Activated CD8-positive, alpha-beta memory T cell treated with anti-CD3 and anti-CD28 coated beads for 1 hour (primary cell): ENCODE measurements at places on chromosomes 5 and 9.

DNA sequence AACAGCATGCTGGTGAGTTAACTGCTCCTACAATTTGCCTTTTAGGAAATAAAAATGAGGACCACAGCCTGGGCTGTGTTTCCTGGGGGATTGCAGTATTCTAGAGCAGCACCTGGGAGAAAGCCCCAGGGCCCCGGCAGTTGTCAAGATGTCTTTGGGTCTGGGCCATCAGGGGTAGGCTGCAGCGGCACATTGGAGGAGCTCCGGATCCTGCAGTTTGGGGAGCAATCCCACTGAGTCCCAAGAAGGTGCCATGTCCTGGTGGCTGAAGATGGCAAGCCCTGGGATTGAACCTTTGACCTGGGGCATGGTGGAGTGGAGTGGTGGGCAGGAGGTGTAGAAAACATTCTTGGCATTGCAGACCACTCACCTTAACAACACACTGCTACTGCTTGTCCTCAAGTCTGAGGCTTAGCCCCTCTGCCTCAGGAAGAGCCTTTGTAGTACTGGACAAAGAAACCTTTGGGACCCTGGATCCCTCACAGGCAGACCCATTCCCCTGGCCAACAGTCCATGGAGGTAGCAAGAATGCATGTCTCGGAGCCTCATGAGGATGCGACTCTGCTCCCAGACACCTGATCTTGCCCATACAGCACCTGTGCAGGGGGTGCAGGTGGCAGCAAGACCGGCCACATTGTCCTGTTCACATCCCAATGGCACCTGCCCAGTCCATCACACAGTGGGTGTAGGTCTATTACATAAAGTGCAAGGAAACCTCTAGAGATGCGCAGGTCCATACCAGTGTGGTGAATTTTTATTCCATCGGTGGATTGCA is 159.1 kb upstream of the IRX2 start:
- DNase-seq = no peak

GRCh38 chr9:11443631-11444030 is 830.8 kb upstream of the PTPRD start:
- DNase-seq = no peak

GRCh38 chr5:86864051-86864450 is 246.3 kb downstream of the COX7C start:
- no peak for DNase-seq

GRCh38 chr9:80698725-80699410 is 990.5 kb downstream of the TLE1 start:
- DNase-seq = no peak

DNA sequence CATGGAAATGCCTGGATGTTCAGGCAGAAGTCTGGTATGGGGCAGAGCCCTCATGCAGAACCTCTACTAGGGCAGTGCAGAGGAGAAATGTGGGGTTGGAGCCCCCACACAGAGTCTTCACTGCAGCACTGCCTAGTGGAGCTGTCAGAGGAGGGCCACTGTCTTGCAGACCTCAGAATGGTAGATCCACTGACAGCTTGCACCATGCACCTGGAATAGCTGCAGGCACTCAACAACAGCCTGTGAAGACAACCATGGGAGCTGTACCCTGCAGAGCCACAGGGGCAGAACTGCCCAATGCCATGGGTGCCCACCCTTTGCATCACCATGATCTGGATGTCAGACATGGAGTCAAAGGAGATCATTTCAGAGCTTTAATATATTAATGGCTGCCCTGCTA is 36.9 kb downstream of the TRIP13 start:
- no peak for DNase-seq

DNA sequence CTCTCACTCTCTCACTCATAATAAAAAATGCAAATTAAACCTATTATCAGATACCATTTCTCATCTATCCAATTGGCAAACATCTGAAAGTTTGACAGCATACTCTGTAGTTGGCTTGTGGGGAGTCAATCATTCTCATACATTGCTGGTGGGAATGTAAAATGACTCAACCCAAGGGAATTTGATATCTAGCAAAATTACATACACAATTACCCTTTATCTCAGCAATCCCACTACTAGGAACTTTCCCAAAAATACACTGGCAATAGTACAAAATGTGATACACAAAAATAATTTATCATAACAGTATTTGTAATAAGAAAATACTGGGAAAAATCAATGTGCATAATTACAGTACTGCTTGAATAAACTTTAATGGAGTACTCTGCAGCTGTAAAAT is 731.3 kb downstream of the DTWD2 start:
- DNase-seq = no peak

GRCh38 chr5:158985492-158985891 is 114.2 kb downstream of the EBF1 start:
- no peak for DNase-seq

- no peak for DNase-seq
Measured at GRCh38 chr5:137333475-137333874, 165.7 kb downstream of the SPOCK1 start.

GRCh38 chr5:40364441-40364840 is 315.3 kb upstream of the PTGER4 start:
- DNase-seq = no peak

- no peak for DNase-seq
Measured at GRCh38 chr5:59099270-59099994, 516.6 kb downstream of the RAB3C start.

DNA sequence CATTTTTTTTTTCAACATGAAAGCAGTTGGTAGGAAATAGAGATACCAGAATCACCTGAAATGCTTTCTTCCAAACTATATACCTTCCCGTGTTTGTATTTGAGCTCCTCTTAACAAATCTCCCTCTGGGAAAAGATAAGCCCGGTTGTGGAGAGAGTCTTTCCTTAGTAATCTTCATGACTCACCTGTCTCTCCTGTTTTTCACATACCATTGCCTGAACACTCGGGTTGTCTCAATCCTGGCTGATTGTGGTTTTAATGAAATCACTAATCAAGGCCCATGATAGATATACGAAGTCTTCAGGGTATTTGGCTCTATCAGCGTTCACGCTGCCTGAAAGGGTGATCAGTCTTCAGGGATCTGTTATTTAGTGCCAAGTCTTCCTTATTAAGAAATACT is 136.7 kb downstream of the MAN2A1 start:
- no peak for DNase-seq

GRCh38 chr5:141512911-141513626 is 24.2 kb downstream of the PCDHGC5 start:
- no peak for DNase-seq

GRCh38 chr5:110309222-110309621 is 417.2 kb downstream of the TMEM232 start:
- DNase-seq = no peak

- DNase-seq = no peak
Measured at GRCh38 chr5:138491284-138491648, 26.0 kb downstream of the EGR1 start.

GRCh38 chr9:98742325-98743280 is 33.9 kb upstream of the GABBR2 start:
- DNase-seq = no peak

- no peak for DNase-seq
Measured at GRCh38 chr9:131366761-131367401, 27.0 kb upstream of the PRRC2B start.

DNA sequence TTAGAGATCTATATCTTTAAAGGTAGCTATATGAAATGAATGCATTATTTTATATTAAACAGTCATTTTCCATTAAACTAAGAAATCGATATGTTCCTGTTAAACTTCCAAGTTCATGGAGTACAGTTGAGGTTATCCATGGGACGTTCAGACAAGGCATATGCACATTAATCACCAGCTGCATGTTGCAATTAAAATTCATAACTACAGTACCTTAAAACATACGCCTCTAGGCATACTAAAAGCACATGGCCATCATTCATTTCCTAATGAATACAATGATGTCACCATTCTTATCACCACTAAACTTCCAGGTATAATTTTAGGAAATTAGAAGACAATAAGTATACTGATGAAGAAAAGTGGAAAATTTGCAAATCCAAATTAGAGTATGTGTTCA is 174.3 kb downstream of the CDH12 start:
- DNase-seq = no peak

DNA sequence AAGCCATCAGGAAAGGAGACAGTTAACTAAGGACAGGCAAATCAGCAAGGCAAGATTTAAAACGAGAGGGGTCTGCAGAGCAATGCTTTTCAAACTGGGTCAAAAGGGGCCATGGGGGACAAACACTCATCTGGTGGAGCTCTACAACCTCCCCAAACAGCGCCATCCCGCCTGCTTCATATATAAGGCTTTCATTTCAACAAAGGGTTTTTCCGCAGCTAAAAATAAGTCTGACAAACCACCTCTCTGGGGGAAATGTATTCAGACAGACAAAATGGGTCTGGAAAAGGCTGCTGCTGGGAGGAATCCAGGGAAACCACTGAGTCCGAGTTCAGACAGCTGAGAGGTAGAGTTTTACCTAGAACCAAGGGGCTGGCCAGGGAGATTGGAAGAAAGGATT is 8.3 kb upstream of the SEPTIN8 start:
- no peak for DNase-seq

- no peak for DNase-seq
Measured at GRCh38 chr9:108834959-108835665, 20.7 kb downstream of the ACTL7B start.

DNA sequence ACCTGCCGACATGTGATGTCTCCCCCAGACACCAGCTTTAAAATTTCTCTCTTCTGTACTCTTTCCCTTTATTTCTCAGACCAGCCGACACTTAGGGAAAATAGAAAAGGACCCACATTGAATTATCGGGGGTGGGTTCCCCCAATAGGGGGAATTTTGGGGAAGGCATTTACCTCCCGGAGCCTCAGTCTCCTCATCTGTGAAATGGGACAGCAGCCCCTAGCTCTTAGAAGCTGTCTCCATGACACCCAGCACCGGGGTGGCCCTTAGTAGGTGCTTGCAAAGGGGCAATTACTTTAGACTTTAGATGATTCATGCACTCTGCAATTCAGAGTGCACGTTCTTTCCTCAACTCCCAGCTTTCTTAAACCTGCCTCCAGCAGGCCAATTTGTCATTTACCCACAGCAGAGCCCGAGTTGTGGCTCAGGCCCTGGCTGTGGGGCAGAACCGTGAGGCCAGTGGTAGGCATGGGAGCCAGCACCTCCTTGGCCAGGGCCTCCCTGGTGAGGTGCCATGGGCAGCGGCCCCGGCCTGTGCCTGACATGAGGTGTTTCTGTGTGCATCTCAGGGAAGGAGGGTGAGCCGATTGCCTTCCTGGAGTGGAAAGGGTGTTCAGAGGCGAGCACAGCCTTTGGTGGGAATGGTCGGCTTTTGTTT is 51.7 kb downstream of the SH3PXD2B start:
- DNase-seq = no peak

DNA sequence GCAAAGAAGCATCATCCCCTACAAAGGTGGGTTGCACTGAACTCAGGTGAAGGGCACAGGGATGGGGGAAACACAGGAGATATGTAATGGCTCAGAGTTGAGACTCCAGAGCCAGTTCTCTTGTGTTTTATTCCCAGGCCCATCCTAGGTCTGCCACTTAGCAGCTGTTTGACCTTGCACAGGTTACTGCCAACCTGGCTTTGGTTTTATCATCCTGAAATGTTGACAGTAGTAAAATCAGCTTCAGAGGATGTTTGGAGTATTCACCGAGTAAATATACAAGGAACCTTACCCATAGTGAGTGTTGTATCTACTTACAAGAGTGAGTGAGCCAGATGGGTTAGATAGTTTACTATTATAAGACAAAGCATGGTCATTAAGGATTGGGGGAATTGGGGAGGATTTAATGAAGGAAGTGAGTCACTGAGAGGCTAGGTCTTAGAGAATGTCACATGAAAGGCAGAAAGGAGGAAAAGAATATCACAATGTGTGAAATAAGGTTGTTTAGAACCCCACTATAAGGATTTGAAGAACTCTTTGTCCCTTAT is 141.3 kb downstream of the MAN2A1 start:
- no peak for DNase-seq

DNA sequence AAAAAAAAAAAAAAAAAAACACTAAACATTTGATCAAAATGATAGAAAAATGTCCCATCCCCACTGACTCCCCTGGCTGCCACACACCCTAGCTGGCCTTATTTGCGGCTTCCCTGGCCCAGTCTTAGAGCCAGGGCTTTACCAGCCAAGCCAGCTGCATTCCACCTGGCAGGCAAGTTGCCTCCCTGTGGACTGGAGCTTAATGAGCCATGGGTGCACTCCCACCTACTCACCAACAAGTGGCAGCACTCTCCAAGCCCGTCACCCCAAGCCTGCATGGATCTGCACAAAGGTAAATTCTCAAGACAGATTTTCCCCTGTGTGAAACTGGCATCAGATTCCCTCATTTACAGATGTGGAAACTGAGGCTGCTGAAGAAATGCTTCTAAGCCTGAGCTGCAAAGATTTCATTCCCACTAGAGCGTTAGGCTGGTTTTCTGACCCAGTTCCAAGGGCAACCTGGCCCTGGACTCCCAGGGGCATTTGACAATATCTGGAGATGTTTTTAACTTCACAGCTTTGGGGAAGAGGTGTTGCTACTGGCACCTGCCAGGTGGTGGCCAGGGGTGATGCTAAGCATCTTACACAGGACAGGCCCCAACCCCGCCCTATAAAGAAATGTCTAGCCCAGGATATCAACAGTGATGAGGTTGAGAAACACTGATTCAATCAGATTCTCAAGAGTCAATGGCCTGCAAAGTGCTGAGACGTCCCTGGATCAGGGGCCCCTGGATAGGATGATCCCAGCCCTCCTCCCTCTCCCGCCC is 21.9 kb upstream of the VDAC1 start:
- no peak for DNase-seq

DNA sequence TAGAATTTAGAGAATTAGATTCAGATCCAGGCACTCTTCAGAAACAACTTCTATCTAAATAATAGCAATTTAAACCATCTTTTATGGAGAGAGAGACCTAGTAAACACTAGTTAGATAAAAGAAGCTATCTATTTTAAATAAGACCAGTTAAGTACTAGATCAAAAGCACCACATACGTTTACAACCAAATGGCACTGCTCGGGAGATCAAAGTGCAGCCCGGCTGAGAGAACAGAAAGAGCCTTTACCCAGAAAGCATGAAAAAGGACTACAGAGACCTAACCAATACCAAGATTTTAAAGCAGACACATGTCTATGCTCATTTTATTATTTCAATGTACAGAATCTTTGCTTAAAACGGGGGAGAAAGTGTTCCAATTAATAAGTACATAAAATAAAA is 30.8 kb downstream of the LIX1 start:
- DNase-seq = no peak

GRCh38 chr5:51377151-51378060 is 5.8 kb upstream of the ISL1 start:
- no peak for DNase-seq

DNA sequence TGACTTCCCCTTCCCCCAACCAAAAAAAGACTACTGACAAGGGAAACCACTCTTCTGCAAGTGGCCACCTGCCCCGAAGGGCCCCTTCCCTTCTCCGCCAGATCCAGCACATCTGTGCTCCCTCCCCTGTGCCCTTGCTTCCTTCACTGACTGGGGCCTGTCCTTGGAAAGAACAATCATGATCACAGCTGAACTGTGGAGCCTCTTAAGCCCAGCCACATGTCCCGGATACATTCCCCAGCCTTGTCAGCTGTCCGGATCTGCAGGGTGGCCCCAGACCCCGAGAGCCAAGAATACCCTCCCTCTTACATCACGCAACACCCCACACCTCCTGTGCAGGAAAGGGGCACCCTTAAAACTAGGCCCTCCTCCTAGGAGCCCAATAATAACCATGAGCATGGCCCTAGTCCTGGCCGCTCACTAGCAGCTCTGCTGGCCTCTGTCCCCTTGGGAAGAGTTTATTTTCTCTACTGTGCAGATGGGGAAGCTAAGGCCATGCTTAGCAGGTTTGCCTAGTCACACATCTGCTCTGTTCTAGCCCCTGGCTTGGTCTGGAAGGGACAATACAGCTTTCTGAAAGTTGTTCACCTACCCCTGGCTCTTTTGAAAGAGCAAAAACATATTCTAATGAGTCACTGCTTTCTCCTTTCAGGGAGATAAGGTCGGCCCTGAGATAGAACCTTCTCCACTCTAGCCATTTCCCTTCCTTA is 3.8 kb downstream of the SPRY4 start:
- DNase-seq = no peak
